ENCODE measurements at places on chromosomes 1 and 21. TPM values are rescaled to one million over a fixed set of nuclear protein-coding genes. Genes with fewer than 3 reads are reported as not detected.

Gene SLAMF6
- total RNA-seq: not detected

Gene COL11A1
- 133 TPM for total RNA-seq

Gene PLPPR5
- total RNA-seq: 0.11 TPM

Gene HES4
- 87.7 TPM for total RNA-seq

Gene AGBL4
- total RNA-seq: 0.42 TPM
